A172 (cell line): ENCODE measurements at places on chromosomes 1 and 21.

GRCh38 chr1:155910621-155911121, 478 bp downstream of the RIT1 start:
- peak; percentile 83 for DNase-seq

GRCh38 chr1:159900086-159900680, at the start of gene CFAP45:
CFAP45 (minus strand) TSS chr1:159900165; CDS start chr1:159900098, 67 bp downstream.
- DNase-seq, result no peak

GRCh38 chr1:32876341-32877210, 5.9 kb upstream of the FNDC5 start:
- peak; percentile 16 for DNase-seq

DNA sequence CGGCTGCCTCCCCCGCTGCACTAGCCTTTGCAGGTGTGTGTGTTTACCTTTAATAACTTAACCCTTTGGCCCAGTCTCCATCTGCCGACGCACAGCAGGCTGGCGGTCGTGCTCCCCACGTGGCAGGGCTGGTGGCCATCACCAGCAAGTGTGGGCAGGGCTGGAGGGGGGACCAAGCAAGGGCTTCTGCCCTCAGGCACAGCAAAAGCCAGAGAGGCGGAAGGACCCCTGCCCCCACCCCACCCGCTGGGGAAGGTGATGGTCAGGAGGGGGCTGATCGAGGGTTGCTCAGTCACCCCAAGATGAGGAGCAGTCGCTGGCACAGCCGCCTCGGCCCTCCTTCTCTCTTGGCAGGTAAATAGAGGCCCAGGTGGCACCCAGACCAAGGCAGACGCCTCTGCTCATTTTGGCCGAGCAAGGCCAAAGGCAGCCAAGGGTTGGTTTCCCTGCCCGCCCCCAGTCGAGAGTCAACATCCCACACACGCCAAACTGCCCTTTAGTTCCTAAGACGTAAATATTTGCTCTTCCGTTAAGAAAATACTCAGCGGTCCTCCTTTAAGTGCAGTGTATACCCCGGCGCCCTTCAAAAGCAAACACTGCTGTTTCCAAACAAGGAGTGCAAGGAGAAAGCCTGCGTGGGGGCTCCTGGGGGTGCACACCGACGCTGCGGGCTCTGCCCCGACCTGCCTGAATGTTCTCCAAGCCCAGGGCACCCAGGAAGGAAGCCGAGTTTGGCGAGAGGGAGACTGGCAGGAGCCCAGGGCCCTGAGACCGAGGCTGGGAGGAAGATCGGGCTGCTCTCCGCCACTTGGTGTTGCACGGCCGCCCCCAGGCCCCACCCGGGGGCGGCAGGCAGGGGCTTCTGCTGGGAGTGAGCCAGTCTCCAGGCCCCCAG, 82.7 kb downstream of the SIK1 start:
- no peak for DNase-seq

DNA sequence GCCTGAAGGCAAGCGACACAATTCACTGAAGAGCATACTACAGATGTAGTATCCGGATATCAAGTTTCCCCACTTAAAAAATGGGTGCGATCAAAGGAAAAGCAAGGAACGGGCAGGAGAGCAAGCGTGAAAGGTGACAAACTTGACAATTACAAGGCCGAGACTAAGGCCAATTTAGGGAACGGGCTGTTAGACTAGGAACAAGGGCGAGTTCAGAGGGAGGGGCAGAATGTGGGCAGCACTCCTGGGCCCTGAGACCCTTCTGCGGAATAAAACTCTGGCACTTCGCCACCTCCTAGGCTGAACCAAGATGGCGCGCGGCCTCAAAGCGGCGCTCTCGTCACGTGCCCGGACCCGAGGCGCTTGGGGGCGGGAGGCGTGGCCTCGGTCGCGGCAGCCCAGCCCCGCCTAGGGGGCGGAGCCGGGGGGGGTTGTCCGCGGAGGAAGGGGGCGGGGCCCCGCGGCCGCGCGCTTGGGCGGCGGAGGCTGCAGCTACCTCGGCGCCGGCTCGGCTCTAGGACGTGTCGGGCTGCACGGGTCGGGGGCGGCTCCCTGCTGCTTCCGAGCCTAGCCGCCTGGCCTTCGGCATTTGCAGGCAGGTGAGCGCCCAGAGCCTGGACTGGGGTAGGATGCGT, at the start of gene PPFIA4:
PPFIA4 (plus strand) TSS at position 461 of the 635 bp plus-strand sequence. CDS start 12,518 bp downstream, outside the sequence.
- DNase-seq, result peak; percentile 73

GRCh38 chr1:29546496-29546895, 310.2 kb downstream of the PTPRU start:
- DNase-seq, result no peak

DNA sequence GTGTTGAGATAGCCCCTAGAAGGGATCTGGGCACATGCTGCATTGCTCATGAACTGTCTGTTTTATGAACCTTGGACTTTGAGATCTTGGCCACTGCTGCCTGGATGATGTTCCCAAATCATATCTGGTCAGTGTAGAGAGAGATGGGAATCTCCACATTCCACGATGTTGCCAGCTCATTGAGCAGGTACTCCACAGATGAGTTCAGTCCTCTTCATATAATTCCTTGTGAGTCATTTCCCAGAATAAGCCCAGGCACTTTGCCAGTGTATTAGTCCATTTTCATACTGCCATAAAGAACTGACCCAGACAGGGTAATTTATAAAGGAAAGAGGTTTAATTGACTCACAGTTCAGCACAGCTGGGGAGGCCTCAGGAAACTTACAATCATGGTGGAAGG, 254.0 kb upstream of the RUNX1 start:
- peak; percentile 98 for DNase-seq

DNA sequence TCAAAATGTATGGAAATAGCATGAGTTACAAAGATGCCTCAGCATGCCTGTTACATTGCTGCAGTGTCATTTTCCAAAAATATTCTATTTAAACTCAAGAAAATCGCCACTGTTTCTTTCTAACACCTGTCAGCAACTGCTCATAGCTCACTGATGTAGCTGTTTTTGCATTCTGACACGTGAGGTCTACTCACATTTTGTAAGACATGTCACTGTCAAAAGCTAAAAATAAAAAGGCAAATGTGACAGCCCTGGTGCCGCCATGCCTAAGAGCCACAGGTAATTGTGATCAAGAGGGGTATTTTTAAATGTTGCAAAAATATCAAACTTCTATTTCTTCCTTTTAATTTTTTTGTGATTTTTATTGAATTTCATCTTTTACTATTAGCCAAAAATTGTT, 556.2 kb upstream of the TMPRSS15 start:
- DNase-seq, result no peak

DNA sequence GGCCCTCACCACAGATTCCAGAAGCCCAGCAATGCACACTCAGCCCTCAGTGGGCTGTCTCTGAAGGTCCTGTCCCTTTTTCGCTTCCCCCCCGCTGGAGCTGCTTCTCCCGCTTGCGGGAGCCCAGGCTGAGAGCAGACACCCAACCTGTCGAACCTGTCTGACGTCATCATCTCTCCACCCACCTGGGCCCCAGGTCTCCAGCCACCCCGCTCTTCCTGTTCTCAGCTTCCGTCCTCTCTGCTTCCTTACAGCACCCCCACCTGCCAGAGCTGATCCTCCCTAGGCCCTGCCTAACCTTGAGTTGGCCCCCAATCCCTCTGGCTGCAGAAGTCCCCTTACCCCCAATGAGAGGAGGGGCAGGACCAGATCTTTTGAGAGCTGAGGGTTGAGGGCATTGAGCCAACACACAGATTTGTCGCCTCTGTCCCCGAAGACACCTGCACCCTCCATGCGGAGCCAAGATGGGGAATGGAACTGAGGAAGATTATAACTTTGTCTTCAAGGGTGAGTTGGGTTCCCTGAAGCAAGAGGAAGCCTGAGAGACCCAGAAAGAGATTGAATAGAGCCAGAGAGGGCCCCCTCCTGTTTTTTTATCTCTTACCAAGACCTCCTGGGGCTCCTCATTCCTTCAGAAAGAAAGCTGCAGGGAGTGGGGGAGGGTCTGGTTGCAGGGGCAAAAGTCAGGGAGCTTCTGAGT, at the start of gene RAB25:
RAB25 (plus strand) TSS at position 224 of the 700 bp plus-strand sequence; CDS start at position 465, 241 bp downstream.
- no peak for DNase-seq

- no peak for DNase-seq
Measured at GRCh38 chr1:10338611-10339010, 60.3 kb upstream of the PGD start.

DNA sequence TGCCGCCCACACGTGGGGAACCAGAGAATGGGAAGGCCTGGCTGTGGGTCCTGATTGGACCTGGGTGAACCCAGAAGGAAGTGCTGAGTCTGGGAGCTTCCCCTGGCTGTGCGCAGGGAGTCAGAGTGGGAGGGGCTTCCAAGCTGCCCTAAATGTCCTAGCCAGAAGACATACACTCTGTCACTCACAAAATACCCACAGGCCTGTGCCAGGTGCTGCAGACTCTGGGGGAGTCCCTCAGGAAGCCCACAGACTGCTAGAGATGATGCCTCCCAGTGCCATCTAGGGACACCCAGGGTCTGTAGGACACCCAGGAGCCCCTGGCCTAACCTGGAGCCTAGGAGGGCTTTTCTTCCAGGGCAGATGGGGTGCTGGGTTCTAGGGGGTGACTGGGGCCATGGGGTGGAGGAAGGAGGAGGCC, 33.7 kb upstream of the LRP8 start:
- DNase-seq, result no peak

- DNase-seq, result no peak
Measured at GRCh38 chr1:189206617-189207016, 1271.0 kb downstream of the BRINP3 start.

DNA sequence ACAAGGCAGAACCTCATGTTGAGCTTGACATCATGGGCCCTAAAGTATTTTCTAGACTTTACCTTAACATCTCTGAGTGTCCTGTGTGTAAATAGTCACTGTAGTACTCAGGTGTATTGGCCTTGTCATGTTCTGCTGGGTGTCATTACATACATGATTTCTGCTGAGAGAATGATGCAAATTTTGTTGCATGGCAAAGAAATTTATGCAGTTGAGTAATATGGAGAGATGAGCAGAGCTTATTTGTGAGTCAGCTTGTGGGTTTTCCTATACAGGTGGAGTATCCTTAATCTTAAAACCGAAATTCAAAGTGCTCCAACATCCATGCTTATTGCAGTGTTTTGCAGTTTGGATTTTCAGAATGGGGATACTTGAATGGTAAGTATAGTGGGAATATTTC, 36.6 kb downstream of the RGL1 start:
- DNase-seq, result no peak

- DNase-seq, result peak; percentile 98
Measured at GRCh38 chr1:234975122-234975940, 153.3 kb downstream of the TOMM20 start.

- DNase-seq, result no peak
Measured at GRCh38 chr1:82950606-82951200, 1048.2 kb downstream of the TTLL7 start.

DNA sequence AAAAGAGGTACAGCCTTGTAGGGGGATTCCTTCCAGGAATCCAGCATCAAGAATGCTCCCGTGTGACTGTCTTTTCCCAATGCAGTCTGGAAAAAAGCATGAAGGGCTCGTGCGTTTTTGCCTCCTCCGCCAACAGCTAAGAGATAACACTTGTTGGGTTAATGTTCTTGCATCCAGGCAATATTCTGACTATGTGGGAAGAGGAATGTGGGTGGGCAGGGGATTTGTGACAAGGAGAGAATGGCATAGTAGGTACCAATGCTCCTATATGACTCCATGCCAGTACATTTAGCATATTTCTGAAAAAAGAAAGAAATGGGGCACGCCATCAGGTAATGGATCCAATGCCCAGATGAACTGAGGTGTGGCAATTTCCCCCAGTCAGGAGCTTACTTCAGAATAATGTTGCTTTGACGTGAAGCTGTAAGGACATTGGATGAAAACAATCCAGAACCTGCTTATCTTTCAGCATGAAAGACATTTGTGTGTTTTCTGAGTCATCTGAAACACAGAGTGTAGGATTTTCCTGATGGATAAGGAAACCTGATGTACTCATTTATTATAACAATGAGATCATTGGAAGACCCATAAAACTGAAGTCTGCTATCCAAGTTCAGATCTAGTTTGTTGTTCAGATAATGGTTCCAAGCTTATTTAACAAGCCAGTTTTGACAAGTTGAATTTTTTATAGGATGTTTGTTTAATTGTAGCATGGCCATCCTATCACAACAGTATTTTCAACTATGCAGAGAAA, 105.5 kb downstream of the LYPLAL1 start:
- peak; percentile 57 for DNase-seq

- DNase-seq, result no peak
Measured at GRCh38 chr1:231734417-231734816, 107.8 kb downstream of the DISC1 start.

GRCh38 chr1:37666241-37666867, 26.0 kb upstream of the CDCA8 start:
- DNase-seq, result no peak

DNA sequence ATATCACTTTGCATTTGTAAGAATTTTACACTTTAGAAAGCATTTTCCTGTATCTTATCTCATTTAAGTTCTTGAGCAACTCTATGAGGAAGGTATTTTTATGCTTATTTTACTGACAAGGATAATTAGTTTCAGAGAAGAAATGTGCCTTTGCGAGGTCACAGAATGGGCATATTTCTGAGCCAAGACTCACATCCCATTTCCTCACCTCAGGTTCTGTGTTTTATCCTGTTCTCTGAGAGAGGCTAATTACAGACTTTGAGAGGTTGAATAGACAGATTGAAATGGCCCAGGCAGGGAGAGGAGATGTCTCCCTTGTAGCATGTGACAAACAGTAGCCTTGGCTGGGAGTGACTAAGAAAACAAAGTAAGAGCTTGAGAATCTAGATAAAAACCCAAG, 39.1 kb upstream of the ZC3H11B start:
- no peak for DNase-seq

GRCh38 chr1:178571807-178572206, 58.9 kb downstream of the TEX35 start:
- no peak for DNase-seq

GRCh38 chr1:61358770-61359455, 276.6 kb downstream of the NFIA start:
- no peak for DNase-seq

GRCh38 chr1:231750818-231751362, 124.3 kb downstream of the DISC1 start:
- DNase-seq, result no peak

- no peak for DNase-seq
Measured at GRCh38 chr1:17846341-17846740, 91.2 kb downstream of the ACTL8 start.

DNA sequence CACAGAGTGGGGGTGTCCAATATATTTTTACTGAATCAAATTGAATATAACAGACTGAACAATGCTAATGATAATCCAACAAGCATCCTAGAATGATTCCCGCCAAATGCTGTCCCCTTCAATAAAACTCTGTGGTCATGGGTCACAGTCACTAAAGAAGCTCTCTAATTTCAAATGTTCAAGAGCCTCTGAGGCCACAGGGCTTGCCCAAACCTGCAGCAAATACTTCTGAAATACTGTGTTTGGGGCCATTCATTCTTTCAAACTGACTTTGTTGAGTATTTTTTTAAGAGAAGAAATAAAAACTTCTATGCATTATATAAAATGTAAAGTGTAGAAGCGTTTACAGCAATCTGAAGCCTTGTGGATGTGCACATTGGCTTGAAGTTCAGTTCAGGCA, 7.6 kb upstream of the BEND5 start:
- DNase-seq, result no peak

- no peak for DNase-seq
Measured at GRCh38 chr1:80657707-80658106, 1143.0 kb upstream of the ADGRL2 start.

GRCh38 chr21:35619184-35619583, 441.1 kb downstream of the SETD4 start:
- DNase-seq, result peak; percentile 94
